Activated T-cell treated with anti-CD3 and anti-CD28 coated beads for 1 hour (primary cell): ENCODE measurements at places on chromosomes 7 and 10.

GRCh38 chr7:111388016-111388415, 174.3 kb downstream of the IMMP2L start:
- DNase-seq = no peak

GRCh38 chr7:72781161-72781560, 46.8 kb downstream of the TYW1B start:
- DNase-seq = no peak

- DNase-seq = no peak
Measured at GRCh38 chr10:44416021-44416771, 31.3 kb upstream of the CXCL12 start.

DNA sequence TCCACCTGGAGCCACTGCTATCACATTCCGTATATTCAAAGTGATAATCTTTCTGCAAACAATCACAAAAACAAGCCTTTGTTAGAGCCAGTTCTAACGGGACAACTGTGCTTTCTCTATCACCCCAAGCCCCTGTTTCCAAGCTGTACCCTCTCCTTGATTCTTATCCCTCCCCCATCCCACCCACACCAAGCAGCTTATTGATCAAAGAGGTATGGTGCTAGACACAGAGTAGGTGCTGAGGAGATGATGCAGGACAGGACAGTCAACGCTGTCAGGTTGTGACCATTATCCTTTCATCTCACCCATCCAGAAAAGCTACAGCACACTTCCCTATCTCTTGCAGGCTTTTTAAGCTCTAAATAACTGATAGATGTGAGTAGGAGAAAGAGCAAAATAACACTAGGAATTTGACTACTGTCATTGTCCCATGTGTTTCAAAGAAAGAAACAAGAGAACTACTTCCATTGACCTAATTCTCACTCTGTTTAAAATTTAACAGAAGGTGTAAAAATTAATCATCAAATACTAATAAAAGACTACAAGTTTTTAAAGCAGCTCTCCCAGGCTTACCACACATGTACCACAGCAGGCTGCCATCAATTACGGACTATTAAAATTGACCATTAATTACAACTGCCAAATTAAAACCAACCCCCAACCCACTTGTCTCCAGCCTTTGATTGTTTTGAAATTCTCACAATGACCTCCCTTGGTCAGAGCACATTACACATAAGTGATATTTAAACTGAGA, 94.3 kb downstream of the ELAPOR2 start:
- no peak for DNase-seq

DNA sequence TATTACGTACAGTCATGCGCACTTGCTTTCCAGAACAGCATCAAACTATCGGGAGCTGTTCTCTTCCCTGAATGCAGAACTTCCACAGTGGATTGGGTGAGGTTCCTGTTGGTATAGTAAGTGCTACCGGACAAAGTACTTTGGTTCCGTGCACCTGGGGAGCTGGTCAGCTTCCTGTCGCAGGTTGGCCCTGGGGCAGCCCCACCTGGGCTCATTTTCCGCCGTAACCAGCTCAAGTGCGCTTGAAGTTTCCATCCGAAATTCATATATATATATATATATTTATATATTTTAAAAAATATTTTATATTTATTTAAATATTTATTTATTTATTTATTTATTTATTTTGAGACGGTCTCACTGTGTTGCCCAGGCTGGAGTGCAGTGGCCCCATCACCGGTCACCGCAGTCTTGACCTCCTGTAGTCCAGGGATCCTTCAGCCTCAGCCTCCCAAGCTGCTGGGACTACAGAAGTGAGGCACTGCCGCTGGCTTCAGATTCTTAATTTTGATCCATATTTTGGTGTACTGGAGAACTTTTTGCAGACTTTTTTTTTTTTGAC, 6.5 kb downstream of the SCART1 start:
- DNase-seq = no peak

DNA sequence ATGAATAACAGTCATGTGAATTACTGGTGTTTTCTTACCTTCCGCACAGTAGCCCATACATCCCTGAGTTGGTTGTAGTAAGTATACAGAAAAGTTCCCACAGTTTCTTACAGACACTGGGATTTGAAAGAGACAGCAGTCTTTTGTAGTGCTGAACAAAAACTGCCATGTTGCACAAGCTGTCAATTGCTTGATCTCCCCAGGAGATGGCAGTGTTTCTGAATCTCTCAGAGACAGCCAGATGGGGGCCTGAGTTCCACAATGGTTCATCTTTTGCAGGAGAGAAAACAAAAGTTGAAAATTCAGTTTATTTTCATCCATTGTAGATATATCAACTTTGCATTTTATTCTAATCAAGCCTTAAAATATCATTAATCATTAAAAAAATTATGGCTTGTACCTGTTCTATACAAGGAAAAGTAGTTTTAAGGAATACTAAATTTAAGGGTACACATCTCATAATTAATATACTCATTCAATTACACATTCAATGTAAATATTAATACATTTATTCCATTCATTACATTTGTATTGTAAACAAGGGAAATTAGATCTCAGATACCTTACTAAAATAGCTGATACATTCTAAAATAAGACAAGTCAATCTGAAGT, 14.5 kb downstream of the VWDE start:
- peak; percentile 4 for DNase-seq

DNA sequence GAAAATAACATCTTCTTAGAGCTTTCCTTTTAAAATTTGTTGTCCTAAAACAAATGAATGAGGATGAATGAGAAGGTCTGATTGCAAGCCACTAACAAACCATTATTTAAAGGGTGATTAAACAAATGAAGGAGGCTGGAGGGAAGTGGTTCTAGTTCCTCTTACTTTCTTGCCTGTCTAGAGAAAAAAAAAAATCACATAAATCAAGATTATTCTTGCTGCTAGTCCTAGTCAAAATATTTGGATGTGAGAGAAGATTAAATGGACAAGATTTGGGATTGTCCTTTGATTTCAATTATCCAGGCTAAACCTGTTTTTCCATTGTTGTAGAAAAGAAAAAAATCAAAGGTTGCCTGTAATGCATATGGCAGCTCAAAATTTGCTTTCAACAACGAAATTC, 3.3 kb downstream of the SKAP2 start:
- DNase-seq = no peak
